ENCODE measurements at places on chromosomes 3 and 15.

GRCh38 chr15:75063338-75063737 lies 39.9 kb downstream of the PPCDC start:
- peak; percentile 84 for DNase-seq

GRCh38 chr3:56277236-56277635 lies 191.0 kb downstream of the ERC2 start:
- DNase-seq, result no peak

- DNase-seq, result no peak
Measured at GRCh38 chr3:67704322-67704721, 49.9 kb upstream of the SUCLG2 start.

DNA sequence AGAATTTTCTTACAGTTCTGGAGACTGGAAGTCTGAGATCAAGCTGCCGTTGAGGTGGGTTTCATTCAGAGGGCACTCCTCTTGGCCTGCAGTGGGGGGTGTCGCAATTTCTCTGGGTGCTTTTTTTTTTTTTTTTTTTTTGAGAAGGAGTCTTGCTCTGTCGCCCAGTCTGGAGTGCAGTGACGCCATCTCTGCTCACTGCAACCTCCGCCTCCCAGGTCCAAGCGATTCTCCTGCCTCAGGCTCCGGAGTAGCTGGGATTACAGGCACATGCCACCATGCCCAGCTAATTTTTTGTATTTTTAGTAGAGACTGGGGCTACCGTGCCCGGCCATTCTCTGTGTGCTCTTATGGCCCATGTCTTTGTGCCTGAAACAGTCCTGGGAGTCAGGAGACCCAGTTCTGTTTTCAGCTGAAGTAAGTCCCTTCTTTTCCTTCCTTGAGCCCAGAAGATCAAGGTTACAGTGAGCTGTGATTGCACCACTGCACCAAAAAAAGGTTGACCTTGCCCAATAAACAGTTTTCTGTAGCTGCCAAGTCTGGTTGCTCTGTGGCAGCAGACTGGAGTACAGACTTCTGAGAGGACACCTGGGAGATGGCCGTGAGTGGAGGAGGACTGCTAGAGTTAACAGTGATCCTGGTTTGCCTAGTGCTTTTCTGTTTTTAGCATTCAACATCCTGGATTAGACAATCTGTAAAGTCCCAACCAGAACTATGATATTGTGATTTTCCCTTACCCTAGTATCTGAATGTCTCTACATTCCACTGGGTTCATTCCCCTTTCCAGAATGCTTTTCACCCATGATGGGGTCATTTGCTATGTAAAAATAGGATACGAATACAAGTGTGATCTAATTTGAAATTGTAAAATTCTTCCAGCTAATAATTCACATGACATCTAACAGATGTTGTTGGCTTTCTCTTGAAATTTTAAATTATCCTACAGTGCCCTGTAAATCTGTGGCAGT lies 76.6 kb upstream of the RNF7 start:
- no peak for DNase-seq

GRCh38 chr3:48026098-48026497 lies 9.9 kb upstream of the MAP4 start:
- DNase-seq, result no peak

- no peak for DNase-seq
Measured at GRCh38 chr3:172003146-172003545, 36.2 kb upstream of the FNDC3B start.

GRCh38 chr3:38018296-38019266 lies 10.9 kb downstream of the PLCD1 start:
- no peak for DNase-seq
